Subcutaneous preadipocyte (primary cell): ENCODE measurements at places on chromosomes 7 and 10. TPM values are rescaled to one million over a fixed set of nuclear protein-coding genes. Genes with fewer than 3 reads are reported as not detected.

The LAMB1 gene
- 423 and 487 TPM in 2 replicates for total RNA-seq

The HPS6 gene
- 29.0 and 34.0 TPM in 2 replicates for total RNA-seq

The PDAP1 gene
- total RNA-seq: 39.7 and 40.3 TPM in 2 replicates

The IL2RA gene
- total RNA-seq: not detected in 2 replicates

The CUL1 gene
- total RNA-seq: 33.4 and 47.1 TPM in 2 replicates
